ENCODE measurements at places on chromosomes 1 and 21.

DNA sequence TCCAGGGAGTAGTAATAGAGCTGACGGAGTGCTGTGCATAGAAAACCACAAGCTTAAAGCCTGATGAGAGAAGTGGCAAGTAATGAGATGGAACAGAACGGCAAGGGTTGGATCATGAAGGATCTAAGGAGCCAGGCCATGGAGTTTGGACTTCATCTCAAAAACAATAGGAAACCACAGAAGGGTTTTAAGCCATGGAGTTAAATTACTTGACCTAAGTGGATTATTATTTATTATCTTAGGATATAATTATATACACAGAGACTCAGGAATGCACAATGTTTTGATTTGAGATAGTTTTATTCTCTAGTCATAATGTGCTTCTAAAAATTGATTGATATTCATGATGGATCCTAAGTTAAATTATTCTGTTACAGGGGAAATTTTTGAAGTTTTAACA, 242.4 kb downstream of the PLPP3 start:
- DNase-seq, result peak; percentile 26

GRCh38 chr1:167454894-167455785, 63.2 kb downstream of the CD247 start:
- DNase-seq, result peak; percentile 26

- DNase-seq, result no peak
Measured at GRCh38 chr21:35990609-35991008, 69.7 kb downstream of the SETD4 start.

- no peak for DNase-seq
Measured at GRCh38 chr1:160179336-160179735, 11.0 kb upstream of the CASQ1 start.

- DNase-seq, result no peak
Measured at GRCh38 chr1:198966519-198966918, 327.7 kb downstream of the PTPRC start.
